Stimulated activated CD4-positive, alpha-beta T cell treated with anti-CD3 and anti-CD28 coated beads, Interleukin-1b, Interleukin-23, amount 100 ng/mL, for 1 hour (primary cell): ENCODE measurements at places on chromosomes 12 and 14.

DNA sequence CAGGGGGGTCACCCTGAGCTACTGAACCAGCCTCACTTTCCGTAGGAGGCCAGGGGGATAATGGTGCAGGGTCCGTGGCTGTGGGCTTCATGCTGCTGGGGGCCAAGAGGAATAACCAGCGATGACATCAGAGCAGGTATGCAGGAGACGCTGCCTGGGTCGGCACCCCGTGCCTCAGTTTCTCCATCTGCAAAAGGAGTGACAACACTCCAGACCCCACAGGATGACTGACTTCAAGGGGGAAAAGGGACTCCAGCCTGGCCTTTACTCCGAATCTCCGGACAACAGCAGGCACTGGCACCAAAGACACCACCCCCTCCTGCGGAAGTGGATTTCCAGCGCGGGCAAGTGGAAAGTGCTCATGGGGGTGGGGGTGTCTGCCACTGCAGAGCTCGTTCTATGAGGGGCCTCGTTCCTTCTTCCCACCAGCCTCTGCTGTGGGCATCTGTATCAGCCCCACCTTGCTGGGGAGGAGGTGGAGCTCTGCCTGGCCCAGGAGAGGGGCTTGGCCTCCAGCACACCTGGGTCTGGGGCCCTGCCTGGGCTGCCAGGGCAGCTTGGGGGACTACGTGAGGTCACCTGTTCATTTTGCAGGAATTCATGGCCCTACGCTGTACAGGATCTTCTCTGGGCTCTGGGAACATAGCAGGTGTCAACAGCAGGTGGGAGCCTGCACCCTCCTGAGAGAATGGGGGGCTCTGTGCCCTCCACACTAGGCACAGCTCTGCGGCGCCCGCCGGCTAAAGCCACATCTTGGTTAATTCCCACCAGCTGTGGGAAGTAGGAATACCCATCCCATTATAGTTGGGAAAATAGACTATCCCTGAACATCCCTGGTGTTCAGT, 216.6 kb upstream of the C14orf180 start:
- no peak for DNase-seq

- DNase-seq = no peak
These were observed 800.2 kb upstream of the LRFN5 start for GRCh38 chr14:40806471-40806870.

DNA sequence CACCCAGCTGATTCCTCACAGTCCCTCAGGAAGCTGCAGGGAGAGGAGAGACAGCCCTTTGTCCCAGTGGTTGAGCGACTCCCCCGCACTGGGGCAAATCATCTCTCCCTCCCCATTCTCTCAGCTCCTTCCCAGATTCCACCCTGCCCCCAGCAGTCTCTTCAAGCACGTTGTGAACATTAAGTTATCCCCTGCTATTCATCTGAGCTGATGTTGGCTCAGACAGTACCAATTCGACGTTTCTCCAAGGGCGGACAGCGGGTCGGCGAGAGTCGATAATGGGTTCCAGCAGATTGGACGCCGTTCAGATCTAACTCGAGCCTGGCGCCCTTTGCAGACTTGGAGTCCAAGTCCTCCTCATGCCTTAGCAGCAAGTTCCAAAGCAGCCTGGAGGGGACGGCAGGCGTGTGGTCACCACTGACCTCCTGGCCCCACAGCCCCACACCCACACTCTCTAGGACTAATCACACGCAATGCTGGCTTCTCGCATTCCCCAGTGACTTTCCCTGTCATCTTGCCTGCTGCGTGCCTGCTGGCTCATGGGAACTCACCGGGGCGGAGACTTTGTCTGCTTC, 245.9 kb downstream of the CHST11 start:
- DNase-seq = no peak

DNA sequence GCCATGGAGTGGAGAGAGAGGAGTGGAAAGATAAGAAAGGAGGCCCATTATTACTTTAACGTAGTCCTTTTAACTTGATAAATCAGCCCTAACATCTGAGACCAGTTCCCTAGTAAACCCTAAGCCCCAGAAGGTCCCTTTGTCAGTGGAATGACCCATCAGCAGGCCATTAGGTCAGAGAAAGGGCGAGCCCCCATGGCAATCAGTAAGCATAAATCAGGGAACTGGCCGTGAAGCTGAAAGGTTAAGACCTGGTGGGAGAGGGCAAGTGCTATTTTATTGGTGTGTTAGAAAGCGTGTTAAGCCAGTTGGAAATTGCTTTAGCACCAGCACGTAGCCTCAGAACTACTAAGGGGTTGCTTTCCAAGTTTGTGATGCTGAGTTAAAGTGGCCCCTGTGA, 708.0 kb downstream of the BCL11B start:
- no peak for DNase-seq

- no peak for DNase-seq
These were observed 21.3 kb upstream of the RFLNA start for GRCh38 chr12:124273630-124274029.

DNA sequence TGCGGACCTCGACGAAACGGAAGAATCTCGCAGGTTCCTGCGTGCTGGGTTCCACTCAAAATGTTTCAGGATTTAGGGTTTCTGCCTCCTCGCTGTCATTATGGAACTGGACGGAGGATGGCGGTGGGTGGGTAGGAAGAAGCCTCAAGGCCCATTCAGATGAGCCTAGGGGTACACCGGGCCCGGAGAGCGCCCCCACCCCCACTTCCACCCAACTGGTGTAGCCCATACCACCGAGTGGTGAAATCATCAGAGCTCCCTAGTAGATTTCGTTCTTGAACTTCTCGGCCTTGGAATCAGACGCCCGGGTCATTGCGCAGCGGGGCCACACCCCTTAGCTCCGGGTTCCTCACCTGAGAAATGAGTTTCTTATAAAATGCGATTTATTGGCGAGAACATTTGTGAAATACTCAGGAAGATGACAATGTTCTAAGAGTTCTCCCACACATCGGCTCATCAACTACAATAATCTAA, 13.3 kb upstream of the TBX3 start:
- DNase-seq = no peak

GRCh38 chr12:29081101-29081500, 68.0 kb upstream of the FAR2 start:
- no peak for DNase-seq

DNA sequence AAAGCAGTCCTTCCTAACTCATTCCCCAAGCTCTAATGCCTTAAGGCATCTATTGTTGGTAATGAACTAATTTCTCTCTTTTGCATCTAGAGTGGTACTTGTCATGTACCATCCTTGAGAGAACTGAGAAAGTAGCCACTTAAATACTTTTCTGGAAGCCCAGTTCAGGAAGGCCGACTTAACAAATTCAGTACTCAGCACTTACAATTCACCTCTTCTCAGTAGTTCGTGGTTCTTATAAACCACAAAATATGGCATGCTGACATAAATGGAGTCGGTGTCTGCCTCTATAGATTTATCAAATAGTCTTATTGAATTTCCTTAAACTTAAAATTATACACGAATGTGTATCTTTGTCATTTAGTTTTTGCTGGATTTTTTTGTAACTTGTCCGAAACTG, 9.4 kb upstream of the COCH start:
- no peak for DNase-seq

- DNase-seq = no peak
These were observed 159.2 kb downstream of the TGFB3 start for GRCh38 chr14:75822522-75823141.

- no peak for DNase-seq
These were observed 64.4 kb downstream of the TGFB3 start for GRCh38 chr14:75917322-75917945.

- no peak for DNase-seq
These were observed 31.5 kb downstream of the TMEM132D start for GRCh38 chr12:129871991-129872972.

- DNase-seq = no peak
These were observed 44.4 kb downstream of the AMN start for GRCh38 chr14:102966681-102967505.

GRCh38 chr14:95215094-95215725, 57.9 kb upstream of the DICER1 start:
- no peak for DNase-seq

- DNase-seq = no peak
These were observed 39.1 kb downstream of the NT5DC3 start for GRCh38 chr12:103801709-103802585.

- DNase-seq = no peak
These were observed 36.6 kb downstream of the MAX start for GRCh38 chr14:65065719-65066118.
